ENCODE measurements at places on chromosomes 7 and 10. TPM values are rescaled to one million over a fixed set of nuclear protein-coding genes. Genes with fewer than 3 reads are reported as not detected.

Gene TRAPPC14
- 9.0 TPM for total RNA-seq

Gene ECHDC3
- 10.9 TPM for total RNA-seq

Gene C10orf62
- total RNA-seq, result not detected

Gene CALML5
- total RNA-seq, result not detected

Gene COL26A1
- total RNA-seq, result 0.63 TPM

Gene EPO
- not detected for total RNA-seq

Gene GALNT17
- total RNA-seq, result not detected

Gene BLNK
- not detected for total RNA-seq

Gene TAC1
- not detected for total RNA-seq

Gene PTPRE
- total RNA-seq, result 5.7 TPM

Gene PHYHIPL
- 0.16 TPM for total RNA-seq

Gene IDI2
- total RNA-seq, result not detected

Gene CPXM2
- total RNA-seq, result not detected

Gene ASB15
- total RNA-seq, result not detected

Gene NPC1L1
- 0.06 TPM for total RNA-seq

Gene MXI1
- total RNA-seq, result 3.8 TPM

Gene EMX2
- total RNA-seq, result not detected

Gene ZNF273
- 2.8 TPM for total RNA-seq

Gene LRGUK
- total RNA-seq, result 0.39 TPM

Gene GRM8
- total RNA-seq, result not detected

Gene LIPN
- total RNA-seq, result not detected

Gene LRIT1
- total RNA-seq, result not detected

Gene OR6V1
- total RNA-seq, result not detected

Gene GATA3
- total RNA-seq, result 4.9 TPM

Gene SEC61A2
- total RNA-seq, result 11.7 TPM

Gene PRKAR1B
- 32.2 TPM for total RNA-seq

Gene CCL24
- total RNA-seq, result not detected

Gene CRHR2
- total RNA-seq, result 0.06 TPM

Gene NXPH1
- not detected for total RNA-seq

Gene DYDC1
- not detected for total RNA-seq

Gene DDX50
- 35.3 TPM for total RNA-seq

Gene ADO
- total RNA-seq, result 20.0 TPM

Gene JCAD
- 24.1 TPM for total RNA-seq

Gene SYT15
- total RNA-seq, result 2.7 TPM

Gene FXYD4
- not detected for total RNA-seq

Gene MMD2
- not detected for total RNA-seq

Gene C10orf67
- not detected for total RNA-seq

Gene AQP1
- 0.52 TPM for total RNA-seq

All from A549 treated with Hydrocortisone at 1 μM for 4 hours (cell line).